ENCODE measurements at places on chromosomes 7 and 10. TPM values are rescaled to one million over a fixed set of nuclear protein-coding genes. Genes with fewer than 3 reads are reported as not detected.

DNA sequence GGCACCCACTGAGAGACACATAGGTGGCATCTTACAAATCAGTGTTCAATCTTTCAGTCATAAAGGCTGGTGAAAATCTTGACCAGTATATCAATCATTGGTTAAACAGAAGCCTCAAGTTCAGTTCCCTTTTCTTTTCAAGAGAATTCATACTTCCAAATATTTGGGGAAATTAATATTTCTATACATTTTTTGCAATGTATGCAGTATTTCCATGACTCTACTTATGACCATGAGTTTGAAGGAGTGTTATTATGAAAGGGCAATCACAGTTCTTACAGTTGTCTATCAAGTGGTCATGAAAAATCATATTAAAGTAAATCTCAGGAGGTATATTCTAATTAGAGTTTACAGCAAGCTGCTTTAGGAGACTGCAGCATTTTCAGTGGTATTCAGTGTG is 724.0 kb downstream of the ANKRD7 start:
- DNase-seq = no peak

SCIN gene
- 2.6 TPM for total RNA-seq

DNA sequence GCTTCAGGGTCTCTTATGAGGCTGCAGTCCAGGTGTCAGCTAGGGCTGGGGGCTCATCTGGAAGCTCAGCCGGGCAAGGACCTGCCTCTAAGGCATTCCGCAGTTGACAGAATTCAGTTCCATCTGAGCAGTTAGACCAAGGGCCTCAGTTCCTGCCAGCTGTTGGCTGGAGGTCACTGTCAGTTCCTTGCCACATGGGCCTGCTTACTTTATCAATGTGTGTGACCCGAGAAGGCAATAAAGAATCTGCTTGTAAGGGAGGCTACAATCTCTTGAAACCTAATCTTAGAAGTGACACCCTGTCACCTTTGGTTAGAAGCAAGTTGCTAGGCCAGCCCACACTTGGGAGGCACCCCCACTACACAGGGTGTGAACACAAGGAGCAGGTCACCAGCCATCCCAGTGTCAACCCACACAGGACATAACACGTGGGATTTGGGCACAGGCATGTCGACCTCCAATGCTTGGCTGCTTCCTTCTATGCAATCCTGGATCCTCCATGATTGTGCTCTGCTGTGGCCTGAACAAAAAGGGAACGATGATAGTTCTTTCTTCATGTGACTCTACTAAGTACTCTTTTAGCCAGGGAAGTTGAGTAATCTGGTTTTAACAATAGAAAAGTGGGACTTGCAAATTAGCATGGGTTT is 41.8 kb downstream of the MTURN start:
- no peak for DNase-seq

DNA sequence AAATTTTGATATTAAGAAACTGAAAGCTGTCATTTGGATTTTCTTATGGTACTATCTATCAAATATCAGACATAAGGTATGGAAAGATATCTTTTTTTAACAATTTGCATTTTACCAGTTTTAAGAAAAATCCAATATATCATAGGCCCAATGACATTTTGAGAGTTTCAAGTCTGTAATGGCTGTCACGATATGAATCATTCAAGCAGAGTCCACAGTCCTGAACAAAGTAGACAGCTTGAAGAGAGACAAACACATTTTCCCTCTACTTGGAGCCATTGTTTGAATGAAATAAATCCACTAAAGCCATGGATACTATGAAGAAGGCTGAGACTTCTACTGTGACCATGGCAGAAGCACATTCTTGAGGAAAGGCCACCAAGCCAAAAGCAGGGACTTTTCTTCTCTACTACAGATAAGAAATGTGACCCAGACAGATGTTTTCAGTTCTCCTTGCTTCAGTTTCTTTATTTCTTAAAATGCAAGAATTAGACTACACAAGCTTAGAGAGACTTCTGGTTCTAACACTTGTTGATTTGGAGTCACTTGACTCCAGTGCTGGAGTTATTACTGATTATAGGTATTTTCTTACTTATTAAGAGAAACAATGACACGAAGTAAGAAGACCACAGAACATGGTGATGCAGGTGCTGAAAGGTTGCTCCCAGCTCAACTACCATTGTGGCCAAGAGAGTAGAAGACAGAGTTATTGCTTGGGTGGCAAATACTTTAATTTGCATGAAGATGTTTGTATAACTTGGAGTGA is 429.1 kb downstream of the KIF20B start:
- no peak for DNase-seq

- DNase-seq = peak; percentile 7
These were observed 4.4 kb downstream of the CUL1 start for GRCh38 chr7:148702876-148703670.

GRCh38 chr7:64876792-64877713 is 26.0 kb upstream of the ZNF273 start:
- peak; percentile 55 for DNase-seq

DNA sequence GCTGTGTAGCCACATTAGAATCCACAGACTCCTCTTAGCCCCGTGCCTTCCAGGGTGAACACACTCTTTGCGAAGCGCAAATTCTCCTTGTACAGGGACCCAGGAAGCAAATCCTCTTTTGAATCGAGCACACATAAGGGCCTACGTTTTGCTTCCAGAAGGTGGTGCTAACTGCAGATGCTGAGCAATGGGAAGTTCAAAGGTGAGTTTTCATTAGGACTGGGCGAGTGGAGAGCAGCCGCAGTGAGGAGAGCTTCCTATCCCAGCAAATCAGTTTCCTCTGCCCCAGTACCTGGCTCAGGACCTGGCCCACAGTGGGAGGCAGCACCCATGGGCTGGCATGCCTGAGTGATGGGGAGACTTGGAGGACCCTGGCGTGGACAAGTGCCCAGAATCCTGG is 23.5 kb upstream of the GPR26 start:
- no peak for DNase-seq

- no peak for DNase-seq
These were observed 17.7 kb downstream of the LRRD1 start for GRCh38 chr7:92161271-92161670.

- no peak for DNase-seq
These were observed 11.3 kb downstream of the ASB13 start for GRCh38 chr10:5655121-5655520.

HOXA2 gene
- 0.33 TPM for total RNA-seq

GRCh38 chr10:132574288-132574687 is 36.7 kb downstream of the INPP5A start:
- DNase-seq = no peak

GRCh38 chr10:14318007-14318406 is 12.7 kb downstream of the FRMD4A start:
- DNase-seq = no peak

- DNase-seq = no peak
These were observed 80.7 kb downstream of the ZNF365 start for GRCh38 chr10:62454687-62455397.

GRCh38 chr7:128861957-128862570 is 592 bp upstream of the ATP6V1F start:
- no peak for DNase-seq

- peak; percentile 18 for DNase-seq
These were observed 7.3 kb downstream of the ZMIZ2 start for GRCh38 chr7:44755698-44756627.

STOX1 gene
- total RNA-seq = 0.34 TPM

DNA sequence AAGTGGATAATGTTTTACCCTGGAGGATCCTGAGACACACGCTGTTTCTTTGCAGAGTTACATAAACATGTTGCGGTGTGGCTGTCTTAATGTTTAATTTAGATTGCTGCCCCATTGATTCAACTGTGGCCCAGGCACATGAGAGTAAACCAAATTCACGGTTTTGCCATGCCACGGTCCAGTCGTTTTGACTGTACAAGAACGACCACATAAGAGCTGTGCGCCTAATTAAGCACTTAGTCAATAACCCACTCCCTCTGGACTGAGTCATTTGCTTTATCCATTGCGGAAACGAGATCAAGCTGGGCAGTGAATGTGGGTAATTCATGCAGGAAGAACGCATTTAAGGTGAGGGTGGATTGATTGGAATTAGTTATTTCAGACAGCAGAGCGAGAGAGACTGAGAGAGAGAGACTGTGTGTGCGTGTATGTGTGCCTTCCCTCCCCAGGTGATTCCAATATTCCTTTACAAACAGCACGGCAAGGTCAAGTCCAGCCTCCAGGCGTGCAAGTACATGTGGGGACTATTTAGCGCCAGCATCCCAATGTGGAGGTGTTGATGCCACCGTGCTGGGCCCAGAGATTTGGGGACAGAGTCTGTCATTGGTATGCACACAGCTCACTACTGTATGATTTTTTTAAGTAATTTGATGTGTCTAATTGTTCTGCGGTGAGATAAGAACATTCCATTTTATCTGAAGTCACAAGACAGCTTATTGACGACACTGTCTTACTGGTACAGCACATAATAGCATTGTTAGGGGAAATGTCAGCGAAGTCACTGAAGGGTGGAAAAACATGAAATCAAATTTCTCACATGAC is 8.4 kb upstream of the TEX36 start:
- peak; percentile 28 for DNase-seq

DNA sequence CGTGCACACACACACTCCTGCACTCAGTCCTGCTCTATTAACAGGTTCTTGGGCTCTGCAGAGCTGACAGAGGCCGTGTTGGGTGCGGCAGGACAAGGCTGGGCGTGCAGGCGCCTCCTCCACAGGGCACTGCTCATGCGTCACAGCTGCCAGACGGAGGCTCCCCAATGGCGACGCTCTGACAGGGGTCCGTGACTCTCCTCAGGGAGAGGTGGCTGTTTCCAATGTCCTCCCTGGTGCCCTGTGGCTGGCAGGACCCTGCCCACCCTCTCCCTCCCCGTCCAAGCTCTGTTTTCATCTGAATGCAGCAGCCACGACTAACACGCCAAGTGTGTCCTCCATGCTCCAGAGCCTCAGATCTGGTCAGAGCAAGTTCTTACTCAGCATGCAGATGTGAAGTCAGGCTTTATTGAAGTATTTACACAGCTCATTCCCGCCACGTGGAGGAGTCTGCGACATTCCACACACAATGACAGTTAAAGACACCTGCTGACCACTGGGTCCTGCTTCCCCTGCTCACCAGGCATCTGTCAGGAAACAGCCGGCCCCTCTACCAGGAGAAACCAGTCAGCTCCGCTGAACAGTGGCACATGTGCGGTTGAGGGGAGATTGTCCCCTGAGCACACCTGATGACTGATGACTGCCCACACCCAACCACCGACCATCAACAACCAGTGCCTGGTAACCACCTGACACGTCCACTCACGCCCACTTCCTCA is 116.7 kb downstream of the VIPR2 start:
- DNase-seq = no peak

TMEM178B gene
- 0.34 TPM for total RNA-seq

FKBP6 gene
- total RNA-seq = not detected

DNA sequence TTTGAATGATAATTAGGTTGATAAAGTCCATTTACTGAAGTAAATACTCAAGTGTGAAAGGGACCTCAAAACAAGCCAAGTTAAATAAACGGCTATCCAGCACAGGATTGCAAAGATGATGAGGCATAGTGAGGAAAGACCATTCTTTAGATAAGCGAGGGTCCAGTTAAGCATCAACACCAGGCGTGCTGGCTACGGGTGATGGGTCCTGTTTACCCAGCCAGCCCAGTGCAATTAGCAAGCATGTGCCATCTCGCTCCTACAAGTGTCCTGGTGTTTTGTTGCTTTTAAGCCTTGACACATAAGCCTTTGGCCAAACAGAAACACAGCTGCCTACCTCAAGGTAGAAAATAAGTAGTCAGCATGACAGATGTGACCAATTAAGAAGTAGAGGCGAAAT is 7.1 kb downstream of the NEBL start:
- no peak for DNase-seq

GJD4 gene
- not detected for total RNA-seq

DNA sequence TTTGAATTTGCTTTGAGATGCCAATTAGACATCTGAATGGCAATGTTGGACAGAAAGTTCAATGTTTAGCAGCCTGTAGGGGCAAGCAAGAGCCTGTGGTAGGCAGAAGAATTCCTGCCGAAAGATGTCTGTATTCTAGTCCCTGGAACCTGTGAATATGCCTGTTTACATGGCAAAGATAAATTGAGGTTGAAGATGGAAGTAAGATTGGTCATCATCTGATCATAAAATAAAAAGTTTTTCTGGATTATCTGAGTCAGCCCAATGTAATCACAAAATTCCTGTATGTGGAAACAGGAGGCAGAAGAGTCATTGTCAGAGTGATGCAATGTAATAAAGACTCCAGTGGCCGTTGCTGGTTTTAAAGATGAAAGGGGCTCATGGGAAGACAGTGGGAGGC is 430.5 kb downstream of the MDFIC start:
- DNase-seq = no peak

DNA sequence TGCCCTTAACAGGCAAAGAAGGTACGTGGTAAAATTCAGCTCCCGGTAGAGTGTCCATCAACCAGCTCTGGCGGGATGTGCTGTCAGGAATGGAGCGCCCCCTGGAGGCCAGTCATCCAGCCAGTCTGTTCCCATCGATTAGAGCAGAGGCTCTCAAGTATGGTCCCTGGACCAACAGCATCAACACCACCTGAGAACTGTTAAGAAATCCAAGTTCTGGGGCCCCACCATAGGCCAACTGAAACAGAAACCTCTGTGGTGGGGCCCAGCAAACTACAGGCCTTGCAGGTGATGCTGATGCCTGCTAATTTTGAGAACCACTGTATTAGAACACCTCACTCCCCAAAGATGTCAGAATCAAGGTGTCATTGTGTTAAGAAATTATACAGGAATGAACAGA is 109.2 kb downstream of the DPY19L1 start:
- DNase-seq = peak; percentile 42

CCL24 gene
- not detected for total RNA-seq

DNA sequence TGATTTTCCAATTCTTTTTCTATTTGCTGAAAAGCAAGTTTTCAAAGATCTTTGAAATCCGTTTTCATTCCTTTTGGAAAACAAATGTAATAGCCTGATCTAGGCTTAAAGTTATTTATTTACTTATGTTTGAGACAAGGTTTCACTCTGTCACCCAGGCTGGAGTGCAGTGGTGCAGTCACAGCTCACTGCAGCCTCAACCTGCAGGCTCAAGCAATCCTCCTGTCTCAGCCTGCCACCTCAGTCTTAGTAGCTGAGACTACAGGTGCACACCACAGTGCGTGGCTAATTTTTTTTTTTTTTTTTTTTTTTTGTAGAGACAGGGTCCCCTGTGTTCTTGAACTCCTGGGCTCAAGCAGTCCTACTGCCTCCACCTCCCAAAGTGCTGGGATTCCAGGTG is 4.6 kb downstream of the ST7 start:
- no peak for DNase-seq

- no peak for DNase-seq
These were observed 81.9 kb upstream of the PRKG1 start for GRCh38 chr10:50992356-50992901.

GRCh38 chr7:78134256-78134655 is 335.7 kb downstream of the PHTF2 start:
- DNase-seq = peak; percentile 19

All from dermis blood vessel endothelial cell (primary cell).